ENCODE measurements at places on chromosomes 3 and 15.

- no peak for DNase-seq
Observed at GRCh38 chr3:126706631-126707030, 2.6 kb downstream of the CHCHD6 start.

DNA sequence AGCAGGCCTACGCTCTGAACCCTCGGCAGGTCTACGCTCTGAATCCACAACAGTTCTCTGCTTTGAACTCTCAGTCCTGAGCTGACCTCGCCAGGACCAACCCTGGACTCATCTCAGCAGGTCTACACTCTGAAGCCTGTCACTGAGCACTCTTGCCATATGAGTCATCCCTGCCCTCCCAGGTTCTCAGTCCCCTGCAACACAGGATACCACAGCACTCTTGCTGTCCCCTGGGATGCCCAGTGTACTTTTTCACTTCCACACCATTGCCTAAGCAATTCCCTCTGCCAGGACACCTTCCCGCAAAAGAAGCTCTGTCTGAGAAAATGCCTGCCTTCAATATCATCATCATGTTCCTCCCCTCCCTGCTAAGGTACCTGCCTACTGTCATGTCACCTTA is 42.0 kb downstream of the NUP210 start:
- no peak for DNase-seq

DNA sequence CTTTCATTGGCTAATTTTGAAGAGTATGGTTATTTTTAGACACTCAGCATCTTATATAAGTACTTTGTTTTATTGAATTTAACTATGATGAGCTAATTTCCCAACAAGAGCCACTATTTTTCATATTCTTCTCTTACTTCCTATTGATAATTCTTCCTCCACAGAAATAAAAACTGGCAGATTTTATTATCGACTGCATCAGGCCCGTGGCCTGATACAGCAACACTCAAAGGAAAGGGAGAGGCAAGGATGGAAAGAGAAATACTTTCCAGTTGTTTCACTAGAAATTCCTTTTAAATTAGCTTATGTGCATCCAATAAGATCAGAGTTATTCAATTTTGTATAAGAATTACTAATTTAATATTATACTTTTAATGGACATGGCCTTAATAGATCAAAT is 886.3 kb downstream of the ROBO1 start:
- DNase-seq: no peak

- DNase-seq: no peak
Observed at GRCh38 chr15:70509731-70510143, 253.6 kb downstream of the UACA start.

DNA sequence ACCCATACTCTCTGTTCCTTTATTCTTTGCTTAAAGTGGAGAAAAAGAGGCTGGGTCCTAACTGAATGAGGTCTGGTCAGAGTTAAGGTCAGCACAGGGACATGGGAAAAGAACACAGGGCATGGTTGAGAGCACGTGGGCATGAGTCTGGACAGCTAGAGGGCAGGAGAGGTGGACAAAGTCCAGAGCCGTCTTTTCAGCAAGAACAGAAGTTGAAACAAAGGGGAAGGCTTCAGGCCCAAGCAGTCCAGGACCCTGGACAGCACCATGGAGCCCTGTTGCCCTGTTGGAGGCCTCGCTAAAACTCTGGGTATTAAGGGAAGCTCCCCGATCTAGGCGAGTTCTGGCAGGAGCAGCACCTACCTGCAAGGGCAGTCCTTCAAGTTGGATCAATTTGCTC is 50.7 kb downstream of the XYLB start:
- no peak for DNase-seq

- DNase-seq: no peak
Observed at GRCh38 chr3:168828943-168829342, 733.2 kb upstream of the GOLIM4 start.

DNA sequence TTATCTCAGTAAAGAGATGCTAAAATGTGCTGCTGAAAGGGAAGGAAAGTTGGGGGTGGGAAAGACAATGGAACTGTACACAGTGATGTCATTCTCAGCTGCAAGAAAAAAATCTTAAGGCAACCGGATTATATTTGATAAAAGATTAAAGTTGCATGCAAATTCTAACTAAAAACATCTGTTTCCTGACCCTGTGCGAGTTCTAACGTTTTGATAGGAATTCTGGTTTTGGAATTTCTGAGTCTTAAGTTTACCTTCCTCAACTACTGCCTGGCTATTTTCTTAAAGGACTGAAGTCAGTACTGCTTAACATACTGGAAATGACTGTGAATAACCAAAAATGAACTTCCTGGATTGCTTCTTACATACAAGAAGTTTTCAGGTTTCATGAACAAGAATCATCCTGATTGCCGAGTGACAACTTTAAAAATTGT is 115.5 kb downstream of the SLC25A26 start:
- DNase-seq: no peak

DNA sequence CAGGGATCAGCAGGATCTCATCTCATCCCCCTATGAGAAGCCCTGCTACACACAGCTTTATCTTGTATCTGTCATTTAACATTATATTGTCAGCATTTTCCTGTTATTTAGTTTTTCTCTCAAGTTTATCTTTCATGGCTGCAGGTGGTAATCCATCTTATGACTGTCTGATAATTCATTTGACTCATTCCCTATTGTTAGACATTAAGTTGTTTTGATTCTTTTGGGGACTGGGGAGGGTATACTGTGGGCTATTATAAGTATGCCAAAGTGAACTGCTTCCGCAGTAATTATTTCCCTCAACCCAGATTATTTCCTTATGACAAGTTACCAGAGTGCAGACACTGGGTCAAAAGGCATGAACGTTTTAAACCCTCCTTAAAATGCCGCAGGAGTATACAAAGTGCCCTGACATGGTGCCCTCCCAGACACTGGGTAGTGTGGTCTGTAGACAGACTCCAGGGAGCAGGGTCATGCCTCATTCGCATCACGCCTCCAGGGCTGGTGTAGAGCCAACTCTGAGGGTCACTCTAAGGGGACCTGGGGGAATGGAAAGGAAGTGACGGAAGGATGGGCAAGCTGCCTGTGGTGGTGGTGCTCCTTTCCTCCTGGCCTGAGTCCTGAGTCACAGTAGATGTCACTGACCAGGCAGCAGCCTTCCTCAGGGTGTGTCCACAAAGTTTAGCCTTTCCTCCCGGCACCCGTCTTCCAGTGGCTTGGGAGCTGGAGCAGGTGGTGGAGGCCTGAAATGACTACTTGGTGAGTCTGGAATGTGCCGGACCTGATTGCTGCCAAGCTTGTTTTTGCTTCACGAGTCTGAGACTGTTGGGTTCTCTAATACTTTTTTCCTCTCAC is 11.6 kb downstream of the GPR160 start:
- DNase-seq: no peak

DNA sequence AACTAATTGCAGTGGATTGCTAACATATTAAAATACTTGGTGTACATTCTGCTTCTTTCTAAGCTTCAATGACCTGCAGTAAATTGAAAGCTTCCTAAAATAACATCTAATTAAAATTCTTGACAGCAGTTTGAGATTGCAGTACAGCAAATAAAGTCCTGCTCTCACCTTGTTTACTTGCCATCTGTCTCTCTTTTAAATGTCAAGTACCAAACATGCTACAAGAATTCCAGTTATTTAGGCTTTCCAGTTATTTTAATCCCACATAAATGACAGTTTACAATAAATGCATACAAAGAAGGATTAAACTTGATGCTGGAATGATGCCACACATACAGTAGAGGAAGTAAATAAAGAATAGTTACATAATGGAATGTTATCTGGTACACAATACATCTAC is 33.2 kb downstream of the CBLB start:
- no peak for DNase-seq

GRCh38 chr15:90300988-90301706 is 35.7 kb downstream of the NGRN start:
- peak; percentile 72 for DNase-seq

GRCh38 chr3:8875836-8876235 is 87.4 kb downstream of the RAD18 start:
- no peak for DNase-seq

GRCh38 chr3:15023719-15024118 is 41.4 kb downstream of the MRPS25 start:
- DNase-seq: no peak

All from hematopoietic multipotent progenitor cell treated with erythropoietin and hydrocortisone succinate and interleukin-3 and kit ligand, for 15 days (in vitro differentiated cells).